ENCODE measurements at places on chromosomes 4 and X.

DNA sequence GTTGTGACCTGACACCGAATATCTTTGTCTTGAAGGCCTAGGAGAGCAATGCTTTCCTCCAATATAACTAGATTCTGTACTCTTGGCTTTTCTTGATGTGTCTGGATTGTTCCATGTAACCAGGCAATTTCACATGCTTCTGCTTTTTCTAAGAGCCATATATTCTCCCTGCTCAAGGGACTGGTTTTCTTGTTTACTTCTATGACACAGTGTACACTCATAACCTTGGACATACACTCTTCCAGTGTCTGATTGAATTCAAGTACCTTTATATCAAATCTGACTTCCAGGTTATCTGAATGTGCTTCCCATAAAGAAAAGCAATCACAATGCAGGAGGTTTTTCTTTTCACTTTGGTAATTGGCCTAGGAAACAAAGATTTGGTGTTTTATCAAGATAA, 17.4 kb upstream of the EIF4E start:
- no peak for DNase-seq

- DNase-seq: no peak
These were observed 31.7 kb upstream of the ZNF41 start for GRCh38 chrX:47514533-47515235.

DNA sequence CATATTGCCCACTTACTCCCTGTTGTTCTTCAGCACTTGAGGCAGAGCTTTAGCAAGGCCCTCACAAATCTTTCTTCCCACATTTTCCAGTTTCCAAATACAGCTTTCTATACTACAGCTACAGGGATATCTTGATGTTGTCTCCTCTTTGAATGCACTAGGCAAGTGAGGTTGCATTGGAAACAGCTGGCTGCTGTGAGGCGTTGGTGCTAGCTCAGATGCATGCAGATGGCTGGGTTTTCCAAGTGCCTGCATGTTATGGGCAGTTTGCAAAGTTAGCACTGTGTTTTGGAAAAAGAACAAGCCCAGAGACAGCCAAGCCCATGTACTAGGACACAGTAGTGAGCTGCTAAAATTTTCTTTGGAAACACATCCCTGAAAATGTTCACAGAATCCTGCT, 315.1 kb upstream of the RASGEF1B start:
- no peak for DNase-seq

GRCh38 chr4:188266386-188266785, 127.1 kb downstream of the TRIML1 start:
- no peak for DNase-seq

GRCh38 chr4:40197879-40198689, 1.3 kb downstream of the RHOH start:
- no peak for DNase-seq

DNA sequence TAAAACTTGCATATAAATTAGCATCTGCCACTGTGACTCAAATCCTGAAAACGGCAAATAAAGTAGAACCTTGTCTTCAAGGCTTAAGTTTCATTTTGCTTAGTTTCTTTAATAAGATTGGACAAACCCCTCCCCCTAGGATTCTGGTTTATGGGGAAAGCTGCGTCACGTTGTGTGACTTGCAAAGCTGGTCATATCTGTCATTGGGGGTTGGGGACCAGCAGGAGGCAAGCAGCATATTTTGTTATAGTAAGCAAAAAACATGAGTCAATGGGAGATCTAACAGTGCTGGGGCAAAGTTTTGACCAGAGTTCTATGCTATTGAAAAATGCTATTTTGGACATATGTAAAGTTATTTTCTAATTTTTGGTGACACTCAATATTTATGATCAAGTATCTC, 407.3 kb downstream of the PCDH18 start:
- no peak for DNase-seq

DNA sequence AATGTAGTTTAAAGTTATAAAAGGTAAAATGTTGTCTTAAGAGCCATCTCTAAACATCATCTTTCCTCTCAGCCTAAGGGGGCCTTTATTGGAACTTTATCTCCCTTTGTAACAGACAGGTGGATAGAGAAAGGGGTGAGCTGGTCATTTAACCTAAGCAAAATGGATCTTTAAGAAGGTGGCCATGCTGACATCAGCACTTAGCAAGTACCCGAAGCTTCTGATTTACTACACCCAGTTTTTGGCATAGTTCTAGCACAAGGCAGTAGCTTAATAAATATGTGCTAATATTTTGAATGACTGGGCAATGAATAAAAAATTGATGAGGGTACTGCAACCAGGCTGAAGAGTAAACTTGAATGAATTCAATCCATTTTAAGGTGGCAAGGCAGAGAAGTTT, 172.7 kb downstream of the GABRG1 start:
- no peak for DNase-seq

GRCh38 chr4:185381288-185382196, 14.2 kb downstream of the LRP2BP start:
- DNase-seq: no peak

Measured in activated CD4-positive, CD25-positive, alpha-beta regulatory T cell treated with anti-CD3 and anti-CD28 coated beads, Interleukin-2, amount 50 U/mL, for 72 hours (primary cell).